Karpas-422 (cell line): ENCODE measurements at places on chromosomes 3 and 15. TPM values are rescaled to one million over a fixed set of nuclear protein-coding genes. Genes with fewer than 3 reads are reported as not detected.

DNA sequence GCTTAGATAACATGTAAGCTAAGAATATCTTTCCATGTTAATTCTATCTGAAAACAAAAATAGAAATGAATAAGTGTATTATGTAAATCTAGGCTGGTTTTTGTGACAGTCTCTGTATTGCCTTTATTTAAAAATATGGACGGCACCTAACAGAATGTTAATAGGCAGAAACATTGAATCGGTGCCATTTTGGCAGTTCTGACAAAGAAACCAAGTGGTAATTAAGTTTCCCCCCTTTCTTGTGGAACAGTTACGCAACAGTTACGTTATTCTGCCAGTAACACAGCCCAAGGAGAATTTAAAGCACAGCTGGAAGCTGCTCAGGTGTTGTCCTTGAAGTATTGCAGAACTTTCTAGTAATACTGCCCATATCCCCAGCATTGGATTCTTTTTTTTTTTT, 21.5 kb downstream of the LARS2 start:
- H3K27ac ChIP-seq: no peak overlapping the region
- peaks cover 38% of the 10 kb centered on the region for H3K36me3 ChIP-seq
- H3K4me1 ChIP-seq: no peaks in the 10 kb centered on the region
- DNase-seq: no peak
- no peaks in the 10 kb centered on the region for H3K27me3 ChIP-seq

GRCh38 chr3:192904632-192905289, 12.9 kb downstream of the MB21D2 start:
- no peaks in the 10 kb centered on the region for H3K36me3 ChIP-seq
- no peak overlapping the region for H3K27ac ChIP-seq
- DNase-seq: no peak
- H3K4me3 ChIP-seq: no peak overlapping the region
- H3K4me1 ChIP-seq: no peaks in the 10 kb centered on the region

DNA sequence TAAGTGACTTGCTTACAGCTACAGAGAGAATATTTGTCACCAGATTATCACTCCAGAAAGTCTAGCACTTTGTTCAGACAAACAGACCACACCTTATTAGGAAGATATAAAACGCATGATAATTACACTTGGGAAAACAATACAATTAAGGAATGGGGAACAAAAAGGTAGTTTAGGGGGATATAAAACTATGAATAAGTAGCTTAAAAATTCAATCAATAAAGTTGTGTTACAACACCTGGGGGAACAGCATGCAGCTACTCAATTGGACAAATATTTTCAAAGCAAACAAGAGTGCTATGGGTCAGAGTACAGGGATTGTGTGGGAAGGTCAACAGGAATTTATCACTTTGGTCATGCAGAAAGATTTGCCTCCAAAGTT, 15.1 kb downstream of the CLDN1 start:
- no peaks in the 10 kb centered on the region for H3K36me3 ChIP-seq
- no peak overlapping the region for H3K4me3 ChIP-seq
- no peak for DNase-seq
- no peaks in the 10 kb centered on the region for H3K4me1 ChIP-seq

DNA sequence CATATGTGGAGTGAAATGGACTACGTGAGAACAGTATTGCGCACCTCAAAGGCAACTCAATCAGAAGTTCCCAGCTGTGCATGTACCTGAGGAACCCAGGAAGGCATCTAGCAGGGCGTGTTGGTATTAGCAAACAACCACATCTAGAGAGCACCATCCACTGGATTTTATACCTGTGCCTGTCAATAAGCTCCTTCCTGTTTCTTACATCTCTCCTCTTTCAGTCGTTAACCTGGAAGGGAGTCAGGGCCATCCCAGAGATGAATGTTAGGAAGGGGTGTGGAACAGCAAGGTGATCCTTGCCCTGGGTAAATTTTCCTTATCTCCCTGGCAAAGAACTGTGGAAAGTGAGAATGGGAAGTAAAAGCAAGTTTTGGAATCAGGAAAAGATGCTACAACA, 29.6 kb upstream of the CHMP2B start:
- H3K4me1 ChIP-seq: no peaks in the 10 kb centered on the region
- no peak for DNase-seq
- no peaks in the 10 kb centered on the region for H3K27me3 ChIP-seq
- H3K36me3 ChIP-seq: no peaks in the 10 kb centered on the region
- H3K27ac ChIP-seq: no peak overlapping the region

- H3K27me3 ChIP-seq: no peaks in the 10 kb centered on the region
- H3K27ac ChIP-seq: no peak overlapping the region
- H3K4me1 ChIP-seq: no peaks in the 10 kb centered on the region
- no peaks in the 10 kb centered on the region for H3K36me3 ChIP-seq
Measured at GRCh38 chr3:72238801-72239200, 453.9 kb upstream of the PROK2 start.

DNA sequence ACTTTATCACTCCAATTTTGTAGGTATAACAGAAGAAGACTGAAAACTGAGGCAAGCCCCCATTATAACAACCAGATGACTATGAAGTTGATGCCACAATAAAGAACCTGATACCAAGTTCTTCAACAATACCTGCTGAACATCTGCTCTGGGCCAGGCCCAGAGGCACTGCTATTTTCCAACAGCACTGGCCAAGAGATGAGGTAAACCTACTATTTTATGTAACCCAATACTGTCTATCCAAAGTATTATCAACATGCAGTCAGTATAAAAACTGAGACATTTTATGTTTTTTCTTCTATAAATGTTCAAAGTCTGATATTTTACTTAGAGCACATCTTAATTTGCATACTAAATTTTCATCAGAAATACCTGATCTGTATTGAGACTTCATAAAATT, 6.1 kb downstream of the SPG11 start:
- peaks cover 13% of the 10 kb centered on the region for H3K4me1 ChIP-seq
- peaks cover 52% of the 10 kb centered on the region for H3K36me3 ChIP-seq
- H3K27me3 ChIP-seq: no peaks in the 10 kb centered on the region
- no peak for DNase-seq

GRCh38 chr15:33059184-33059583, 135.3 kb downstream of the FMN1 start:
- no peaks in the 10 kb centered on the region for H3K27me3 ChIP-seq
- no peaks in the 10 kb centered on the region for H3K4me1 ChIP-seq
- H3K4me3 ChIP-seq: no peak overlapping the region
- H3K36me3 ChIP-seq: no peaks in the 10 kb centered on the region

GOLGA8G gene
- total RNA-seq: not detected in 2 replicates

DNA sequence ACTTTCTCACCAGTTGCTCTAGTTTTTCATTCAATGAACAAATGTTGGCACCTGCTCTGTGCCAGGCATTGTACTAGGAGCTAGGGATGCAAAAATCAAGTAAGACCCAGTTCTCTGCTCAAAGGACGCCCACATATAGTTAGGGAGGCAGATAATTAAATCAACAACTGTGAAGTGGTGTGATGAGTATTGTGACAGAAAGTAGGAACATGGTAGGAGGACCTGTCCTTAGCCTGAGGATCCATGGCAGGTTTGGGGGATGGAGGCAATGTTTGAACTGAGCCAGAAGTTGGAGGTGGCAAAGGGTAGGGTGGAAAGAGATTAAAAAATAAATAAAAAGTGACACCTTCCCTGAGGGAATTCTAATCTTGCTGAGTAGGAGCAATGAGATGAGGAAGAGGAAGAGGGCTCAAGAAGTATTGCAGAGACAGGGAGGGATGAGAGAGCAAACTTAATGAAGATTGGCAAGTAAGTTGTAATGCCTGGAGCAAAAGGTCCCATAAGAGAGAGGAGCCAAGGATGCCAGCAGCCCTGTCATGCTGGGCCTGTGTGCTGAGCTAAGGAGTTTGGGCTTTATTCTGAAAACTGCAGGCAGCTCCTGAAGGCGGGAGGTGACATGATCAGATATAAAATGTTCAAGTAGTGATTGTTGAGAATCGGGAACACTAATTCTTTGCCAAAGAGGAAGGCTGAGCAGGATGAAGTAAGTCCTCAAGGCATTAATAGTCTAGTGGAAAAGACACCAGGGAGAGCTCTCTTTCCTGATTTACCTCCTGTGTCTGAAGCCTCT, 184.3 kb upstream of the PPP2R3A start:
- peaks cover 12% of the 10 kb centered on the region for H3K4me1 ChIP-seq

ANKRD34C gene
- 0.93 TPM in 1 of 2 replicates, not detected in the other for total RNA-seq

GRCh38 chr3:71225002-71225684, 358.4 kb downstream of the FOXP1 start:
- H3K27me3 ChIP-seq: no peaks in the 10 kb centered on the region
- H3K4me1 ChIP-seq: peaks cover 68% of the 10 kb centered on the region
- H3K36me3 ChIP-seq: peaks cover 18% of the 10 kb centered on the region; the same call in 1 of the 2 replicates
- H3K4me3 ChIP-seq: no peak overlapping the region
- DNase-seq: no peak

- DNase-seq: no peak
- no peaks in the 10 kb centered on the region for H3K4me1 ChIP-seq
- H3K4me3 ChIP-seq: no peak overlapping the region
- no peak overlapping the region for H3K27ac ChIP-seq
Measured at GRCh38 chr15:60389261-60390077, 8.3 kb downstream of the ANXA2 start.

DNA sequence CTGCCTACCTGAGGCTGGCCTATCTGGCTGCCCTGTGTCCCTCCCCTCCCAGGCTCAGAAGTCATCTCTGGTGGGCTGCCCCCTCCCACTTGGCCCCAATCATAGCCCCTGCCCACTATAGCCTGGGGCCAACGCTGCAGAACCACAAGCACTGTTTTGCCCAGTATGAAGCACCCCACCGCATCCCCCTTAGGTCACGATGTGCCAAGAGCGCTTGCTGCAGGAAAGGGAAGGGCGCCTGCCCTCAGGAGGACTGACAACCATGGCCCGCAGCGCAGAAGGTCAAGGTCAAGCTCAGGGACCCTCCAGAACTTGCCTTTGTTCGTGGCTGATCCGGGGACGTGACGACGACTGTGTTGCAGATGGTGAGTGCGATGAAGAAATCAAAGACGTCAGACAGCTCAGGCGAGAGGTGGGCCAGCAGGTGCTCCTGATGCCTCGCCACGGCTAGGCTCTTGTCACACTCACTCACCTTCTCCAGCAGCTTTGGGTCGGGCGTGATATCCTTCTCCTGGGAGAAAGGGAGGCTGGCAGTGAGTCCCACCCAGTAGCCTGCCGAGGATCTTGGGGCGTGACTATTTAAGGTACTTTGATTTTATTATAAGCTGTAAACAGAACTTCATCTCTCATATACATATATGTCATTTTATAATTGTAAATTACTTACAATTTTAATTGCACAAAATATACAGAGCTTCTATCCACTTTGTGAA, 146.6 kb downstream of the ATP10A start:
- H3K4me1 ChIP-seq: no peaks in the 10 kb centered on the region
- H3K36me3 ChIP-seq: no peaks in the 10 kb centered on the region
- H3K27me3 ChIP-seq: no peaks in the 10 kb centered on the region
- H3K27ac ChIP-seq: no peak overlapping the region
- no peak overlapping the region for H3K4me3 ChIP-seq
